ENCODE measurements at places on chromosomes 1 and 21.

GRCh38 chr1:33928251-33928650 is 64.4 kb downstream of the HMGB4 start:
- no peak for DNase-seq

- DNase-seq: no peak
Measured at GRCh38 chr1:46008585-46008984, 123.8 kb downstream of the PIK3R3 start.

- DNase-seq: no peak
Measured at GRCh38 chr1:112247961-112248360, 148.1 kb upstream of the CTTNBP2NL start.

DNA sequence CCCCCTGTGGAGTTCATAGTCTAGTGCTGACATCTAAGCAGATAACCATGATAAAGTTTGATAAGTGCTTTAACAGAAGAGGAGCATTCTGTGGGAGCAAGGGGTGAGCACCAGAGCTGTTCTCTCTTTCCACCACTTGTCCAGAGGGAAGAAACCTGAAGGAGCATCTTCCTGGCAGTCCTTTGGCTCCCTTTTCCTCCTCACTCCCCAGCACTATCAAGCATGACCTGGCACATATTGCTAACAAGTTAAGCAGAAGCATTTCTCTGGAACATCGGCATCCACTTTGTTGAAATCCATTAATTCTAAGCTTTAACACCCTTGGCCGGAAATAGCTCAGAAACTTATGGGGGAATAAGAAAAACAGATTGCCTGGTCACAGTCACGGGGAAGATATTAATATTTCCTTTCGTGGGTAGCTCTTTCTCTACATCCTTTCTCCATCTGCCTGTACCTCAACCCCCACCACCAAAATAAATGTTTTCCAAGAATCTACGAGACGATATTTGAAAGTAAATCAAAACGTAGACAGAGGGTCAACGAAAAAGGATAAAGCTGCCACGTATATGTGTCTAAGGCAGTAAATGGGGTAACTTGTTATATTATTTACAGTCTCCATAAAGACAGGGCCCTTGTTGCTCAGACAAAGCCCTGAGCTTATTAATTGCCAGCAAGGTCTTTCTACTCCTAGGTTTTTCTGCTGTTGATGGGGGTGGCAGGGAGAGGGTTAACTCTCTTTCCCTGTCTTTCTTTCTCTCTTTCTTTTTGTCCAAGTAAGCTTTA is 351.4 kb downstream of the NUF2 start:
- no peak for DNase-seq

GRCh38 chr1:86409416-86410021 is 13.4 kb upstream of the ODF2L start:
- peak; percentile 81 for DNase-seq

- no peak for DNase-seq
Measured at GRCh38 chr1:165501970-165502348, 41.8 kb upstream of the LRRC52 start.

- no peak for DNase-seq
Measured at GRCh38 chr1:15364740-15365139, 44.9 kb upstream of the EFHD2 start.

DNA sequence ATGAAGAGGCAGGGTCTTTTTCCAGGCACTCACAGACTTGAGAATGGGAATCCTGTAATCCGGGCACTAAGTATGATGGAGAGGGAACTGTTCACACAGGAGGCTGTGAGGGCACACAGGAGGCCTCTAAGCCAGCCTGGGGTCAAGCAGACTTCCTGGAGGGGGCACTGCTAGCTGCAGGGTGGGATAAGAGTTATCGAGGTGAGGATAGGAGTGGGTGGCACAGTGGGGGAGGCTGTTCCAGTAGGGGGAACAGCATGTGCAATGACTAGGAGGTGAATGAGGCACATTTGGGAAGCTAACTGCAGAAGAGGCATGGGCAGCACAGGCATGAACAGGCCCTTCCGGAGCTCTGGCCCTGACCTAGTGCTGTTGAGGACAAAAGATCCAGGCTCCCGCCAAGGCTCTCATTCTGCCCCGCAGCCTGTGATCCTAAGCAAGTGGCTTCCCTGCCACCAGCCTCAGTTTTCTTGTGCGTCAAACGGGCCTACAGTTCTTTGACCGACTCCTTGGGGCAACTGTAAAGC is 216.7 kb downstream of the TRABD2B start:
- no peak for DNase-seq

DNA sequence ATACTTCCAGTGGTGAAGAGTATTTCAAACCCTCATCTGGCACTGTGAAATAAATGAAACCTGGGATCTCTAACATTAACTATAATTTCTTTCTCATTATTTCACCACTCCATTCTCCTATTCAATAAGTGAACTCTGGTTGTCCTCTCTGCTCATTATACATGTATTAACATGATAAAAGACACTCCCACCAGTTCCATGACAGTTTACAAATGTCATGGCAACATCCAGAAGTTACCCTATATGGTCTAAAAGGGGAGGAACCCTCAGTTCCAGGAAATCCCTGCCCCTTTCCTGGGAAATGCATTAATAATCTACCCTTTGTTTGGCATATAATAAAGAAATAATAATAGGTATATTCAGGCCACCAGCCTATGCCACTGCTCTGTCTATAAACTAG is 62.7 kb upstream of the BRINP3 start:
- DNase-seq: no peak

DNA sequence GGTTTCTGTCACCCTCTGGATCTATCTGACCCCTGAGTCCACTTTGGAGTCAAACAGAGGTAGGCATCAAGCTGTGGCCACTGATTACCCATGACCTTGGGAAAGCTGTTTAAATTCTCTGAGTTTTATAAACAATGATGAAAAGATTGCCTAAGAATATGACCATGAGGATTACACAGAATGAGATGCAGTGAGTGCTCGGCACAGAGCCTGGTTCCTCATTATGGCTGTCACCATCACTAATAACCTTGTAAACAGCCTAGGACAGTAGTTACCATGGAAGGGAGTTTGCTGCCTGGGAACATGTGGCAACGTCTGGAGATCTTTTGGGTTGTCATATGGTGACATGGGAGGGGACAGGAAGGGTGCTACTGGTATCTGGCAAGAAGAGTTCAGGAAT is 248.3 kb upstream of the KAZN start:
- no peak for DNase-seq

DNA sequence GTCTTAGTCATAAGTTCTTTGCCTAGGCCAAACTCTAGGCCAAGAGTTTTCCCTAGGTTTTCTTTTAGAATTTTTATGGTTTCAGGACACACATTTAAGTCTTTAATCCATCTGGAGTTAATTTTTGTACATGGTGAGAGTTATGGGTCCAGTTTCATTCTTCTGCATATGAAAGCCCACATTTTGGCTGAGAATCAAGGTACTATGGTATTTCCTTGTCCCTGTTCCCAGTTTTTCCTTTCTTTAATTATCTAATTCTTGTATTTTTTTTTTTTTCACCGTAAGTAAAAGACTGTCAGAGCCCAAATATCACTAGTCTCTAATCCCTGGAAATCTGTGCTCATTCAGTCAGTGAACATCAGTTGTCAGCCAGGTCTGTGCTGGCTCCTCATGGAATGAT is 105.4 kb downstream of the MAP3K21 start:
- no peak for DNase-seq

DNA sequence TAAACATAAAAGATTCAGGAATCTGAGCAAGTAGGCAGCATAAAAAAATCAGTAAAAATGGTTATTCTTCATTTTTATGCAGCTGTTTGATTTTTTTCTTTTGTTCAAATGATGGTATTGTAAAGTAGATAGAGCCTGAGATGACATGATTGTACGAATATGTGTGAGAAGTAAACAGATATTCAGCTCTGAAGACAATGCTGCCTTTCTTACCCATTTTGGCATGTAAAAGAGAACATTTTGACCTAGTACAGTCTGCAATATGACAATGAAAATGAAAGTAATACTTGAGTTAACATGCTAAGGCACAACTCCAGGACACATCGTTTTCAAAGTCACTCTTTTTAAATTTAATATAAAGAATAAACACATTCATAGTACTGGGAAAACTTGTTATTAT is 95.7 kb upstream of the NCAM2 start:
- no peak for DNase-seq

GRCh38 chr21:31768710-31769109 is 36.8 kb upstream of the SCAF4 start:
- no peak for DNase-seq

GRCh38 chr1:92961896-92962752 is 862 bp upstream of the DIPK1A start:
- no peak for DNase-seq

DNA sequence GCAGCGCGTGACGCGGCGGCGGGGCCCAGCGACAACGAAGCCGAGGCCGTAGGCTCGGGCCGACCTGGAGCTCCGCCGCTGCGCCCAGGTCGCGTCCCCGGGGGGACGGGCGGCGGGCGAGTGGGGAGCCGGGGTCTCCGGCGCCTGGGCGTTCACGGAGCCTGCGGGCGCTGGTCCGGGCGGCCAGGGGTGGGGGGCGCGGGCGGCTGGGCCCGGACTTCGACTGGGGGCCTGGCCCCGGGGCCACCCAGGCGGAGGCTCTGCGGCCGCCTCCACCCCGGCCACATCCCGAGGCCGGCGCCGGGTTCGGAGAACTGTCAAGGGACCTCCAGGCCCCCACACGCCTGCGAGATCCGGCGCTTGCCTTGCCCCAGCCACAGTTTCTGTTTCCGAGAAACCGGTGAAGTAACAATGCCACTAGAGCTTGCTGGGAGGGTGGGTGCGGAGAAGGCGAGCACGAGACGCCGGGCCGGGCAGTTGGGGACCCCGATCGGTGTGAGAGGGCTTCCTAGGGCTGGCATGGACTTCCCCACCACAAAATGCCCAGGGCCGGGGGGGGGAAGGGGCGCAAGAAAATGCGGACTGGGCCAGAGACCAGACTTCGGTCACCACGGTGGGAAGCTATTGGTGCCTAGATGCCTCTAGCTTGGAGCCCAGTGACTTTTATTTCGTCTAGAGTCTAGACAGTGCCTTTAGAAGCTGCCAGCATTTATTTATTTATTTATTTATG is 501 bp downstream of the FBXO6 start:
- DNase-seq: peak; percentile 84

GRCh38 chr21:26761174-26761915 is 83.9 kb downstream of the ADAMTS1 start:
- DNase-seq: no peak

DNA sequence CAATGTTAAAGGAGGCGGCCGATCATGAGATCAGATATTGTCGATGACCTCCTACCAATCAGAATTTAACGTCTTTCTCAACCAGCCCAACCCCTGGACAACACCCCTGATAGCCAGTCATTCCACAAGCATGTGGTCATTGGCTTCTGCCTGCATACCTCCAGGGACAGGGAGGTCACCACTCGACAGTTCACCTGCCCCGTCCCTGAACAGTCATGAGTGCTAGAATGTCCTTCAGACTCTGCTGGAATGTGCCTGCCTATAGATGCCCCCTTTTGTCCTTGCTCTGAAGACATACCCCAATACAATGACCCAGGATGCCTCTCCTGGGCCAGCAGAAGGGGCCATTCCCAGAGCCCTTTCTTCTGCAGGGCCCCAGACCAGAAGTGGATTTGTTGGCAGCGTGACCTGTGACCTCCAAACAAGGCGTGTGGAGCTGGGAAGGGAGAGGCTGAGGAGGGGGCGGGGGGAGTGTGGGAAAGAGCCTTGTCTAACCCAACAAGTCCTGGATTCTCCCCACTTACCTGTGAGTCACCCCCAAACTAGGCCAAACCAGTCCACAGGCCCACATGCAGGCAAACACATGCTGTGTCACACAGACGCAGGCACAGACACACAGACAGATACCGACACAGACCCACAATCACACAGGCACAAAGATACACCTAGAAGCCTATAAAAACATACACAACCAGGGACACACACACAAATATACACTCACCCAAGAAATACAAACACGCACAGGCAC is 2.2 kb downstream of the CRYBG2 start:
- DNase-seq: no peak

- DNase-seq: no peak
Measured at GRCh38 chr1:97936976-97937375, 16.1 kb upstream of the DPYD start.

DNA sequence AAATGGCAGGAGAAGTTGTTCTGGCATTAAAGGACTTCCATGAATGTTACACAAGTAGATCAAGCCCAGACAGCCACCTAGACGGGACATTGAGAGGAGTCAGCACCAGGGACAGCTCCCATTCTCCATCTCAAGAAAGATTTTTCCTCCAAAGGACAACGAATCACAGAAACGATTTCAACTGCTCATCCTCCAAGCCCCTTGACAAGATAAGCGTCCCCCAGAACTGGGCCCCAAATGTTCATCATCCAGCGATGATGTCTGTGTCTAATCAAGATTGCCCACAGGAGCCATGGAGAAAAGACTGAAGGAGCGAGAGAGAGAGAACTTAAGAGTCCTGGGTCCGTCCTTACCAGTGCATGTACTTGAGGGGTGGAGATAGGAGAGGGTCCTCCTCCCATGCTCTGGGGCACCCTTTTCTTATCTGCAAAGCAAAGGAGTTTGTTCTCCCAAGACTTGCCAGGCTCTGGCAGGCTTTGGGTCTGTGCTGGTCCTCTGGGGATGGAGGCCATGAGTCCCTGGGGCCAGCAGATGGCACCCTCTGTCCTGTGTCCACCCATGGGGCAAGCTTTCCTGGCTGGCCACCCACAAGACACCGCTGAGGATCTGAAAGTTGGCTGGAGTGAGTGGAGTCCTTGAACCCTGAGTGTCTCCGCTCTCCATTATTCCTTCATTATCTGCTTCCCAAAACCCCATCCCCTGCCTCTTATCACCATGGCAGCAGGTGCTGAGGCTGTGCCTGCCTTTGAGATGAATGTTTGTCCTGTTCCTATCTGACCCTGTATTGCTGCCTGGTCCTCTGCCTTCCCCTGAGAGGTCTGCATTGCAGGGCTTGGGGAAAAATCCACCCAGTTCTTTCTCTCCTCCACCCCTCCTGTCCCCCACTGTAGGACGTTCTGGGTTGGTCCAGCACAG is 164.6 kb downstream of the ACTL8 start:
- no peak for DNase-seq

- DNase-seq: no peak
Measured at GRCh38 chr1:26684763-26685508, 10.9 kb upstream of the ARID1A start.

DNA sequence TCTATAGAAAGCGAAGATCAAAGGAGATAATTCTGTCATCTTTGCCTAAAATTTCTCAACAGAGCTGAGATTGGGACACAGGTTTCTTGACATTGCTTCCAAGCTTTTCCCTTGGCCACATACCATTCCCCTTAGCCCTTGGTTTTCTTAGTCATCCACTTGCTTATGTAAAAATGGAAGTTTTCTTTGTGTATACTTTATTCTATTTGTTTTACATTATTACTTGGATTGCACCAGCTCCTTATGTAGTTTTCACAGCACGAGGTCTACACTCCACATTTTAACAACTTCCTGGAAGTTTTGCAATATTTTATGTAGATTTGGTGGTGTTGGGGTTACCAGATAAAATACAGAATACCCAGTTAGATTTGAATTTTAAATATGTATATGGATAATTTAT is 129.8 kb downstream of the PLA2G4A start:
- DNase-seq: no peak

DNA sequence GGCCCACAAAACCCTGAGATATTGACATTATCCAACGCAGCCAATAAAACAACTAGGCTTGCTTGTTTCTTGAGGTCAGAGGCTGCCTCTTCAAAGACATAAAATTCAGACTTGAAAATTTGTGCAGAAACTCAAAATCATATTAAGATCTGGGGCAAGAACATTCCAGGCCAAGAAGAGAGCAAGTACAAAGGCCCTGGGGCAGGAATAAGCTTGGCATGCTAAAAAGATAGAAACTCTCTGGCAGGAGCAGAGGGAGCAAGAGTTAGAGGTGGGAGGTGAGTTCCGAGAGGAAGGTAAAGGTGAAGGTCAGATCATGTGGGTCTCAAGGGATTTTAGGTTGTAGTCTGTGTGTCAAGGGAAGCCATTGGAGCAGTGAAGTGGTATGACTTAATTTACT is 8.8 kb upstream of the IGSF3 start:
- DNase-seq: no peak

GRCh38 chr1:219201656-219202055 is 28.0 kb downstream of the LYPLAL1 start:
- DNase-seq: no peak

All from upper lobe of right lung (tissue), 1 donor.